ENCODE measurements at places on chromosomes 6 and 20. TPM values are rescaled to one million over a fixed set of nuclear protein-coding genes. Genes with fewer than 3 reads are reported as not detected.

- H3K27ac ChIP-seq: no peak overlapping the region
- H3K36me3 ChIP-seq: no peaks in the 10 kb centered on the region
- no peaks in the 10 kb centered on the region for H3K27me3 ChIP-seq
- H3K4me3 ChIP-seq: no peak overlapping the region
- no peak for DNase-seq
Measured at GRCh38 chr20:56683077-56683865, 54.2 kb downstream of the TFAP2C start.

DNA sequence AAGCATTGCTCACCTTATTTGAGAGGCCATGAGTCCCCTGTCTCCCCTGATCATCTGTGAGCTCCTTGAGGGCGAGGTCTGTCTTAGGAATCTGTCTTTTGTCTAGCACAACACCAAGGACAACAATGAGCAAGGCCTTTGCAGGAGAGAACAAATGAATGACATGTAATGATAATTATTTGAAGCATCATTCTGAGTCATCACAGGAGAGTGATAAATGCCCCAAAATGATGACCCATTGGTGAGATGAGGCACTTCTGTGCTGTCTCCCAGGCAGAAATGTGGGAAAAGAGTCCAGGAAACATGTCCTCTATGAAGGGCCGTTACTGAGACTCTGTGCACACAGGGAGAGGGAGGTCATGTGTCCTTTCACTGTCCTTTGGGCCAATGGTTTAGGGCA, 105.2 kb upstream of the LRFN2 start:
- H3K27ac ChIP-seq: no peak overlapping the region
- H3K36me3 ChIP-seq: no peaks in the 10 kb centered on the region
- DNase-seq: no peak
- no peaks in the 10 kb centered on the region for H3K4me1 ChIP-seq
- no peak overlapping the region for H3K4me3 ChIP-seq

NOX3 gene
- not detected for total RNA-seq

GRCh38 chr6:151412909-151413308, 21.6 kb upstream of the ZBTB2 start:
- DNase-seq: no peak
- H3K27me3 ChIP-seq: no peaks in the 10 kb centered on the region
- H3K36me3 ChIP-seq: peaks cover 19% of the 10 kb centered on the region

DNA sequence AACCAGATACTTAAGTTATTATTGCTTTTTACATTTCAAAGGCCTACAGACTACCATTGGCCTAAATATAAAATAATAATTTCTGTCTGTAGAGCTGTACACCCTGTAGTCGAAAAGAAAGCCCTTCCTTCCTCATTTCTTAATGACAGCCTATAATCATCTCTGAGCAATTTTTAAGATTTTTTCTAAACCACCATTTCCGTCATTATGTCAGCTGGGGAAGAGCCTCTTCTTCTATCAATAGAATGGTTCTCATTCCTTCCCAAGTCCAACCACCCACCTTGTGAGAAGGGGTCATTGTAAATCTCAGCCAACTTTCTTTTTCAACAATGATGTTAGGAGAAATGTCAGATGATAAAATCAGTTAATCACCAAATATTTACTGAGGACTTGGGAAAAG, 91.8 kb downstream of the PLEKHG1 start:
- H3K4me1 ChIP-seq: peaks cover 7% of the 10 kb centered on the region
- H3K4me3 ChIP-seq: no peak overlapping the region
- no peak for DNase-seq
- H3K27me3 ChIP-seq: no peaks in the 10 kb centered on the region
- no peaks in the 10 kb centered on the region for H3K36me3 ChIP-seq

GRCh38 chr20:34010405-34010931, 16.8 kb downstream of the RALY start:
- H3K4me3 ChIP-seq: no peak overlapping the region
- H3K27me3 ChIP-seq: no peaks in the 10 kb centered on the region
- H3K36me3 ChIP-seq: no peaks in the 10 kb centered on the region
- no peak overlapping the region for H3K27ac ChIP-seq

DNA sequence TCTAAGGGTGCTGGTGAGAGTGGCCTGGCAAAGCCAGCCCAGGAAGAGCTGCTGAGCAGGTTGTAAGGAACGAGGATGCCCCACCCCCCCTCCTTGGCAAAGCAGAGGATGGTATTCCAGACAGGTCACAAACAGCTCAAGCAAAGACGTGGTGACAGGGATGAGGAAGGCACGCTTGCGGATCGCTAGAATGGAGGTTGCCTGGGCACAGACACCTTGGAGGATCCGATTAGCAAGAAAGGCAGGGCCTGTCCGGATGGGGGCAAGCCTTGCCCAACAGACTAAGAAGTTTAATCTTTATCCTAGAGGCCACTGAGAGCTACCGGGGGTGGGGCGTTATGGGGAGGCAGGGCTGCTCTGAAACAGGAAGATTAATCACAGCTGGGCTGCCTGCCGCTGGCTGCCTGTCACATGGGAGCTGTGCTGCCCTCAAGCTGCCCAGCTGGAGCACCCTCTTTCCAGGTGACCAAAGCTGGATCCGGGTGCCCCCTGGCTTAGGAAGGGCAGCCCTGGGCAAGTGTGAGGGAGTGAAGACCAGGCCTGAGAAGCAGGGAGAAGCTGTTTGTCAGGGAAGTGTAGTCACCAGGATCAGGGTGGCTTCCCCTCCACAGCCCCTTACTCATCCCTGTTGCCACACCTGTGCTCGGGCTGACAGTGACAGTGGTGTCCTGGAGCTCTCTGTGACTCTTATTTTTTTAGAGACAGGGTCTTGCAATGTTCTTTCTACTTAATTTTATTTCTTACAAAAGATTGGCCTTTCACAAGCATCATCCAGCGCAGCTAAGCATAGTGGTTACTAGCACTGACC, 9.1 kb upstream of the MAPK13 start:
- H3K36me3 ChIP-seq: no peaks in the 10 kb centered on the region
- H3K4me1 ChIP-seq: peaks cover 12% of the 10 kb centered on the region
- no peak overlapping the region for H3K4me3 ChIP-seq
- DNase-seq: peak; percentile 70
- H3K27me3 ChIP-seq: no peaks in the 10 kb centered on the region
- H3K27ac ChIP-seq: no peak overlapping the region

GRCh38 chr6:135008941-135009290, 45.7 kb downstream of the HBS1L start:
- no peaks in the 10 kb centered on the region for H3K36me3 ChIP-seq
- DNase-seq: no peak
- H3K27ac ChIP-seq: no peak overlapping the region
- peaks cover 20% of the 10 kb centered on the region for H3K4me1 ChIP-seq

MSH5 gene
- 39.4 TPM for total RNA-seq

C6orf62 gene
- 59.7 TPM for total RNA-seq

DNA sequence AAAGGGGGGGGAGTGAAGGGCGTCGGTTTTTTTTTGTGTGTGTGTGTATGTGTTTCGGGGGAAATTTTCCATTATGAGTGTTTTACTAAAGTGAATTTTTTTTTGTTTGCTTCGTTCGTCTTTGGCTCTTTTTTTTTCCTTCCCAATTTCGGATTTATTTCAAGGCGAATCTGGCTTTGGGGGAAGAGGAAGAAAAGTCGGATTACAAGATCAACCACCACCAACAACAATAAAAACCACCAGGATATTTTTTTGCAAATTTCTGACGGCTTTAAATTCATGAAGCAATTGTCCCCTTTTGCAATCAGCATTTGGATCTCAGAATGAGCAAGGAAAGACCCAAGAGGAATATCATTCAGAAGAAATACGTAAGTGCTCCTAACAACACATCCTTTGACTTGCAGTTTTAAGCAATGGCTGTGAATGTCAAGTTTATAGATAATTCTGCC, 372 bp downstream of the JARID2 start:
- no peaks in the 10 kb centered on the region for H3K27me3 ChIP-seq
- peaks cover 5% of the 10 kb centered on the region for H3K4me1 ChIP-seq
- DNase-seq: peak; percentile 29
- peak overlapping the region; percentile 81 for H3K4me3 ChIP-seq

DNA sequence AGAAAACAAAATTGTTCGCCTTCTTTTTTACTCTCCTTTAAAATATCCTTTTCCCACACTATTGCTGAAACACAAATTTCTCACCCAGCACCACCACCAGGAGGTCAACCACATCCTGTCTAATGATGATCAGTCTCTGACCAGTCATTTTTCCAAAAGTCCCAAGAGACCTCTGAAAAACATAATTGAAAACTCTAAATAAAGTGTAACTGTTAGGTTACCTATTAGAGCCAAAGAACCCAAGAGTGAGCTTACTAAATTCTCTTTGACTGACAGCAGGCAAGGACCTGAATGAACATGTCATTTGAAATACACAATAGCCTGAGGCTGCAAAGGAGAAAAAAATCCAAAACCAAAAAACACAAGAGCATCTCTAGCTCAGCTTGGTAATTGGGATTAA, 735.4 kb downstream of the CBLN4 start:
- no peak overlapping the region for H3K4me3 ChIP-seq
- H3K27ac ChIP-seq: no peak overlapping the region
- no peak for DNase-seq
- no peaks in the 10 kb centered on the region for H3K36me3 ChIP-seq
- no peaks in the 10 kb centered on the region for H3K27me3 ChIP-seq
- no peaks in the 10 kb centered on the region for H3K4me1 ChIP-seq

GRCh38 chr6:12534069-12534853, 182.3 kb upstream of the PHACTR1 start:
- no peaks in the 10 kb centered on the region for H3K27me3 ChIP-seq
- H3K4me1 ChIP-seq: peaks cover under 1% of the 10 kb centered on the region
- H3K36me3 ChIP-seq: no peaks in the 10 kb centered on the region
- no peak for DNase-seq

ADTRP gene
- not detected for total RNA-seq

- H3K4me3 ChIP-seq: no peak overlapping the region
- H3K27ac ChIP-seq: no peak overlapping the region
- H3K36me3 ChIP-seq: no peaks in the 10 kb centered on the region
- peaks cover 3% of the 10 kb centered on the region for H3K4me1 ChIP-seq
- H3K27me3 ChIP-seq: no peaks in the 10 kb centered on the region
- no peak for DNase-seq
Measured at GRCh38 chr6:126233192-126233591, 106.7 kb upstream of the CENPW start.

DNA sequence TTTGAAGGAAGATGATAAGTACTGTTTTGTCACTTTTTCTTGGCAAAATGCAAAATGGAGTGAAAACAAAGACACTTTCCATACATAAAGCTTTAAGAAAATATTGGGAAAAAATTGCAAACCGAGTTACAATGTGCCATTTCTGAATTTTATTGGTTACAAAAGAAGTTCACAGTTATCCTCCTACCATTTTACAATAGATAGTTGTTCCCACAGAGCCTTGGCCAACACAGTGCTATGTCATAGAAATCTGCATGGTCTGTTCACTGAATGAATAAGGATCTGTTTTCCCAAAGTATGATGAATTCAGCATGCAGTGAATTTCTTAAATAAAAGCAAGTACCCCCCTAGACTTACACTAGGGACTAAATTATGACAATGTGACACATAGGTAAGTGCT, 268.2 kb upstream of the POU3F2 start:
- no peaks in the 10 kb centered on the region for H3K4me1 ChIP-seq
- DNase-seq: no peak
- no peak overlapping the region for H3K27ac ChIP-seq
- H3K27me3 ChIP-seq: no peaks in the 10 kb centered on the region

XKR7 gene
- 0.04 TPM for total RNA-seq

KHDC1L gene
- not detected for total RNA-seq

- no peak for DNase-seq
- H3K27ac ChIP-seq: no peak overlapping the region
- no peak overlapping the region for H3K4me3 ChIP-seq
Measured at GRCh38 chr6:79694623-79695343, 63.7 kb downstream of the SH3BGRL2 start.

MOG gene
- 1.8 TPM for total RNA-seq

ENPP4 gene
- 7.5 TPM for total RNA-seq

- DNase-seq: no peak
- no peak overlapping the region for H3K27ac ChIP-seq
- no peaks in the 10 kb centered on the region for H3K36me3 ChIP-seq
- no peaks in the 10 kb centered on the region for H3K4me1 ChIP-seq
- no peaks in the 10 kb centered on the region for H3K27me3 ChIP-seq
Measured at GRCh38 chr6:97629180-97629579, 346.2 kb upstream of the MMS22L start.

BTNL2 gene
- total RNA-seq: not detected

DNA sequence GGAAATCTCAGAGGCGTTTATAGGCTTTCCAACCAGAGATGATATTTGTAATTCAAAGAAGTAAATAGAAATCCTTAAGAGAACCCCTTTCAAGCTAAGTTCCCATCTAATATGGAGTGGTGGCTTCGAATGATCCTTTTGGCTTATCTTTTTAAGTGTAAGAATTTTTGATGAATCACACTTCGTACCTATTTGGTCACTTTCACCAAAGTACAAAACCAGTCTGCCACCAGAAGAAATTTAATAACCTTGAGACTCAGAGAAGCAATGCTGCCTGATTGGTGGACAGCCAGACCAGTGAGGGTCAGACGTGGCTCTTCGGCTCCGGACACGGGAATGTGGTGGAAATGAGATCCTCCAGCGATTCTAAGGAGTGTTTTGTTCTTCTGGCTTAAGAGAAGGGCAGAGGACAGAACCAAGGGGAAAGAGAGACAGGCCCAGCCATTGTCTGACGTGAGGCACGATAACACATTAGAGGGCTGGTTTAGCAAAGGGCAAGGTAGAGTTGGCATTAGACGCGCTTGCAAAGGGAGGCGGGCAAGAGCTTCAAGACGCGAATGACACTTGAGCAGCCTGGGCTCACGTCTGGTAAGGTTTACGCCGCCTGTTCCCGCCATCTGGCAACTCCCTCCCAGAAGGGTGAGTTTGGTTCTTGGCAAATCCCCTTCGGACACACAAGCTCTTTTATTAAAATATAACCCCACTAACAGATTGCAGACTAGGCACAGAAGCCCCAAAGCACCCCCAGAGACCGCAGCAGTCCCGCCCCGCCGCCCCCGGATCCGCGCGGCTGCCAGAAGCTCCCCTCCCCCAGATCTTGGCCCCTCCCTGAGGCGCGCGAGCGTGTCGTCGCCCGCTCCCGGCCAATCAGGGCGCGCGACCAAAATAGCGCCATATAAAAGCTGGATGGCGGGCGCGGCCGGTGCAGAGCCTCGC, 50.0 kb upstream of the EZR start:
- peak overlapping the region; percentile 37 for H3K4me3 ChIP-seq
- no peaks in the 10 kb centered on the region for H3K4me1 ChIP-seq
- H3K27ac ChIP-seq: peak overlapping the region; percentile 81
- no peaks in the 10 kb centered on the region for H3K27me3 ChIP-seq

DNA sequence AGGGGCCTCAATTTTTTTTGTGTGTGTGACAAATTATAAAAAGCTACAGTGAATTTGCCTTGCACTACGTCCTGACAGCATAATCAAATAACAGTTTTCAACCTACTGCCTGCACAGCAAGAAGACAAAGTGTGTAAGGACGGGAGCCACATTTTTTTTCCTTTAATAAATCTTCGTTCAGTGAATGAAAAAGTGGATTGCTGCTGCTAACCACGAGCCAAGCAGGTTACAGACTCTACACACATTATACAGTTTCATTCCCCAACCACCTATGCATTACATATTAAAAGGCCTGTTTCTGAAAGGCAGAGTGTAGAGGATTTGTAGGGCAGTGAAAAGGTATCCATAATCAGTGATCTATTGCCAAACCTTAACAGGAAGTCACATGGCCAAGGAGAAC, 570.0 kb upstream of the BTBD3 start:
- H3K36me3 ChIP-seq: no peaks in the 10 kb centered on the region
- no peaks in the 10 kb centered on the region for H3K4me1 ChIP-seq
- H3K27me3 ChIP-seq: no peaks in the 10 kb centered on the region
- no peak overlapping the region for H3K27ac ChIP-seq
- DNase-seq: no peak

MDFI gene
- 137 TPM for total RNA-seq

- no peak for DNase-seq
- H3K4me1 ChIP-seq: no peaks in the 10 kb centered on the region
- H3K27me3 ChIP-seq: no peaks in the 10 kb centered on the region
- H3K36me3 ChIP-seq: no peaks in the 10 kb centered on the region
Measured at GRCh38 chr6:26290941-26291340, 74.1 kb upstream of the BTN3A2 start.

Data from cardiac muscle cell (in vitro differentiated cells and primary cell).